ENCODE measurements at places on chromosomes 5 and 9.

DNA sequence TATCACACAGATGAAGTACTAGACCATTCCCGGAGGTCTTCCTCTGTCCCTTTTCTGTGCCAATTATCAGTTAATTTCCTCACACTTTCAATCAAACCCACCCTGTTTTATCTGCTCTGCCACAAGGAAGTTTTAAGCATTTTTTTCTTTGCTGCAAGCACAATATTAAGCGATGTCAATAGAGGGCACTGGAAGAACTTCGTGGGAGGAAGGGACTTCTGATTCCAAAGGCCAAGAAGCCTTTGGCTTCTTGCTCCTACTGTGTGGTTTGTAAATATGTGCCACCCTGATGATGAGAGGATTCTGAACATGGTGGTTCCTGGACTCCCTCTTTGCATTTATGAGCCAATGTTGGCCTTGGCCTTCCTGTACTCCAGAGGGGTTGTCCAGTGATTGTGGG, 1712.5 kb upstream of the C9orf72 start:
- peak; percentile 4 for DNase-seq

GRCh38 chr5:174327317-174327864, 281.9 kb downstream of the NSG2 start:
- DNase-seq: peak; percentile 78

- peak; percentile 52 for DNase-seq
These were observed 231.6 kb downstream of the SLF1 start for GRCh38 chr5:94849821-94850736.

GRCh38 chr5:148848393-148849031, 22.1 kb downstream of the ADRB2 start:
- no peak for DNase-seq

DNA sequence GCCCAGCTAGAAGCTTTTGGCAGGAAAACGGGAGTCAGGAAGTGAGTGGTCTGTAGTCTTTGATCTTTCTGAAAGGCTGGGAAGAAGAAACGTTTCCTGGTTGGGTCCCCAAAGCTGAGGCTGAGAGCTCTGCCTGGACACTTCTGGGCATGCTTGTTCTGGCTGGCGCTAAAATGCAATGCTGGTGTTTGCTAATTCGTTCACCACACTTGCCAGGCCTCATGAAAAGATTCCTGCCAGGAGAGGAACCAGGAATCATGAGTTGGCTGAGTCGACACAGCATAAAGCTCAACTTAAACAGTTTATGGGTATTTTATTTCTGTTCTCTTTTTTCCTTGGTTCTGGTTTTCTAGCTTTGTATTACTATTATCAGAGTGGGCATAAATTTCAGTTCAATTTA, 10.7 kb upstream of the PTGR1 start:
- no peak for DNase-seq

GRCh38 chr9:2624051-2624682, 2.6 kb downstream of the VLDLR start:
- no peak for DNase-seq

DNA sequence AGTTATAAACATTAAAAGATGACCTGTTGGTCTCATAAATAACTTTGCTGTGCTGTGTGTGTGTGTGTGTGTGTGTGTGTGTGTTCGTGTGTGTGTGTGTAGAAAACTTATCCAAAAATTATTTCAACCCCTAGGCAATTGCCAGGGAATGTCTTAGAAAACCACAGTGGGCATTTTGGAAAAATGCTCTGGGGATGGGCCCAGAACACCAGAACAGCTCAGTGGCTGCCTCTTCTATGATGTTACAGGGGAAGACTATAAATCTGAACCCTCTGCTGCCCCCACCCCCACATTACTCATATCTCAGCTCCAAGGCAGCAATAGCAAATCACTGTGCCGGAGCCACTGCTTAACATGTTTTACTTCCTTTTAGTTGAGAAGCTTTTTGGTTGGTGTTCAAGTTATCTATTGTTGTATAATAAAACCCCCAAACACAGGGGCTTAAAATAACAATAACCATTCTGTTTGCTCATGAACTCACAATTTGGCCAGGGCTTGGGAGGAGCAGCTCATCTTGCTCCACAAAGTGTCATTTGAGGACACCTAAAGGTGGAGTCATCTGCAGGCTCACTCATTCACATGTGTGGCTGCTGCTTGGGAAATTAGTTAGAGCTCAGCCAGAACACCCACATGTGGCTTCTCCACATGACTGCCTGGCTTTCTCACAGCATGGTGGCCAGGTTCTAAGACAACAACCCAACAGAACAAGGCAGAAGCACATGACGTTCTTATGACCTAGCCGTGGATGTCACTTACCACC, 40.4 kb downstream of the ACTBL2 start:
- peak; percentile 99 for DNase-seq

DNA sequence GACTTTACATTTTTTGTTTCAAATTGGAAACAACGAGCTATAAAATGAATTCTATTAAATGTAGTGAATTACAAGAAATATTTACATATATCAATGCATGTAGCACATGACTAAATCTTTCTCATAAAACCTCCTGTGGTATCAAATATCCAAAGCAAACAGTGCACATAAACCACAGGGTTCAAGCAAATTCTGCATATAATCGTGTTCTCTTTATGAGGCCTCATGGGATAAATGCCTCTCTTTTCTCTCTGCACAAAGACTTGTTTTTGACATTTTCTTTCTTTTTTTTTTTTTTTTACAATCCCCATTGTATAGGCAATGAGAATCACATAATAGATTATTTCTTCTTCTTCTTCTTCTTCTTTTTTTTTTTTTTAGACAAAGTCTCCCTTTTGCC, 1117.2 kb upstream of the DMAC1 start:
- no peak for DNase-seq

- DNase-seq: peak; percentile 24
These were observed 566 bp downstream of the IRX2 start for GRCh38 chr5:2750758-2751464.

DNA sequence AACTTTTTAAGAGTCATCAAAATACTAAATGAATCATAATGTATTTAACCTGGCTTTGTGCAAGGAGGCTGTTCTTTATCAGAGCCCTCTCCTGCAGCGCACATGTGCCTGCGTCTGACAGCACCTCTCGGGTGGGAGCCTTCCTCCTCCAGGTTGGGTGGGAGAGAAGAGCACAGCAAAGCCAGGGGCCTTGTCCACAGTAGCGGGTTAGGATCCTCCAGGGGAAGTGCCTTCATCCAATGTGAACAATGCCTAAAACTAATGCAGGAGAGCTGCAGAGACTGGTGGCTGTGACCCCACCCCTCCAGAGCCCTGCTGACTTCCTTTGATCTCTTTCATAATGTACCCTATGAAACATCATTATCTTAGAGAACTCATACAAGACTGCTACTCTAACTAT, 10.2 kb downstream of the UBE2QL1 start:
- DNase-seq: no peak

- DNase-seq: peak; percentile 45
These were observed 141.9 kb upstream of the SLC12A2 start for GRCh38 chr5:127941646-127942045.
